ENCODE measurements at places on chromosomes 12 and 14. TPM values are rescaled to one million over a fixed set of nuclear protein-coding genes. Genes with fewer than 3 reads are reported as not detected.
A peak's percentile ranks its signal among the peaks of the same experiment; 100 is the strongest.

The GALNT9 gene
- total RNA-seq, result not detected

The DNAJC22 gene
- total RNA-seq, result 0.55 TPM

The DPF3 gene
- total RNA-seq, result 5.3 TPM

The PRR4 gene
- total RNA-seq, result 4.4 TPM

The JPH4 gene
- total RNA-seq, result not detected

The ERP27 gene
- 0.70 TPM for total RNA-seq

DNA sequence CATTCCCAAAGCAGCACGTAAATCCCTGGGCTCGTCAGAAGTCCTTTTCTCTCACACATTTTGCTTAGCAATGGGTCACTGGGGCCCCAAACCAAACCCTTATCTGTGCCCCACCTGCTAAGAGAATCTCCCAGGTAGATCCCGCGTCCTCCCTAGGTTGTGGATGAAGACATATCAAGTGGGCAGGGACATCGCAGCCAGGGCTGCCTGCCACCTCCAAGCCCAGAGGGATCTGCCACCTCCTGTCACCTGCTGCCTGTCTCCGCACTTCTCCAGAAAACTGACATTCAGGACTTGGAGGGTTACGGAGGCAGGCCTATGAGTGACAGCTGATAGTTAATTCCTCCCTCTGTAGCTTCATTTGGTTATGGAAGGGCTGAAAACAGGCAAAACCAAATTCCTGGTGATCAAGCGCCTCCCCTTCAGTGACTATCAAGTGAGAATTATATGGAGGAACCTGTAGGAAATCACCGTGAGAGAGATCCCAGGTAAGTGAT, 19.5 kb downstream of the BCL11B start:
- no peak for DNase-seq
- peaks cover 13% of the 10 kb centered on the region for H3K4me1 ChIP-seq
- H3K36me3 ChIP-seq, result no peaks in the 10 kb centered on the region
- H3K4me3 ChIP-seq, result no peak overlapping the region
- peaks cover 38% of the 10 kb centered on the region for H3K27me3 ChIP-seq

- DNase-seq, result no peak
- H3K27me3 ChIP-seq, result peaks cover 47% of the 10 kb centered on the region
- H3K27ac ChIP-seq, result no peak overlapping the region
- H3K4me1 ChIP-seq, result no peaks in the 10 kb centered on the region
Observed at GRCh38 chr14:101687756-101688546, 73.6 kb upstream of the PPP2R5C start.

- H3K27ac ChIP-seq, result no peak overlapping the region
Observed at GRCh38 chr14:40362856-40363255, 930.6 kb upstream of the FBXO33 start.

DNA sequence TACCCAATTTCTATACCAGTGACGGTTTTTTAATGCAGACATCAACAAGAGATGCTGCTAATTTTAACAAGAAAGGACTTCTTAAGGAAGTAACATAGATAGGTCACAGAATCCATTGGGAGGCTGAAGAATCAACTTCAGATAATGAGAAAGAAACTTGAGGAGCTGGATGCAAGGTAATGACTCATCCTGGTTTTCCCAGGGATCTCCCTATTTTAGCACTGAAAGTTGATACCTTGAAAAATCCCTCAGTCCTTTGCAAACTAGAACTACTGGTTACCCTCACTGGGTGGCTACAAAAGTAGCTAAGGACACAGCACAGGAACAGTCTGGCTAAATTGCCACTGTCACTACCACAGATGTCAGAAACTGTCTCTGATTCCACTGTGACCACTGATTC, 561.9 kb downstream of the FLRT2 start:
- no peaks in the 10 kb centered on the region for H3K27me3 ChIP-seq
- H3K27ac ChIP-seq, result no peak overlapping the region
- no peak for DNase-seq
- no peak overlapping the region for H3K4me3 ChIP-seq

DNA sequence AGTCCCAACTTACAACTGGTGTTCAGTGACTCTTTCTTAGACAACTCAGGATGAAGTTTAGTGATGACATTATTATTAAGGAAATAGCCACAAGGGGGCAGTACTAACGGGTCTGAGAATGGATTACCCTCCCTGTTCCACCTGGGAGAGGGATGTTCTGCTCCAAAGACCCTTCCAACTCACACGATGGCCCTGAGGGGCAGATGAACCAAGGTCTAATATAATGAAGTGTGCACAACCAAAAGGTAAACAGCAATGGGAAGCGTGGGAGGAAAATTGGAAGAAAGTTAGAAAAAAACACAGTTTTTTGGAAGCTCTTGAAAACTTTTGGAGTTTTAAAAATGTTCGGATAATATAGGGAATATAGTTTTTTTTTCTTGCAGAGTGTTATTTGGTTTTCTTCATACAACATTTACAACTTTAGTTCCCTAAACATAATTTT, 24.0 kb downstream of the FGF6 start:
- DNase-seq, result no peak
- H3K4me1 ChIP-seq, result no peaks in the 10 kb centered on the region
- no peak overlapping the region for H3K27ac ChIP-seq
- H3K4me3 ChIP-seq, result no peak overlapping the region
- H3K27me3 ChIP-seq, result peaks cover 24% of the 10 kb centered on the region
- H3K36me3 ChIP-seq, result no peaks in the 10 kb centered on the region

GRCh38 chr12:38892087-38892786, 13.2 kb downstream of the CPNE8 start:
- no peak overlapping the region for H3K27ac ChIP-seq
- H3K36me3 ChIP-seq, result no peaks in the 10 kb centered on the region
- peaks cover 2% of the 10 kb centered on the region for H3K4me1 ChIP-seq
- H3K27me3 ChIP-seq, result no peaks in the 10 kb centered on the region

DNA sequence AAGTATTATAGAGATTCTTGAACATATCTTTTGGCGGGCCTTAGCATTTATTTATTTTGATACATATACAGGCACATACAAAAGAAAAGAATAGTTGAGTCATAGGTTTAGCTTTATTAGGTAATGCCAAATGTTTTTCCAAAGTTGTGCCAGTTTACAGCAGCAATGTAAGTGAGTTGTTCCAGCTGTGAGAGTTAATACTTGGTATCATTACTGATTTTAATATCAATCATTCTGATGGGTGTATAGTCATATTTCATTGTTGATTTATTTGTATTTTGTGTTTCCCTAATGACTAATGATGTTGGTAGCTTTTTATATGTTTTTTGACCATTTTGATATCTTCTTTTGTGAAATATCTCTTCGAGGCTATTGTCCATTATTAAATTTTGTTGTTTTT, 122.4 kb downstream of the MIPOL1 start:
- no peaks in the 10 kb centered on the region for H3K4me1 ChIP-seq
- no peak overlapping the region for H3K4me3 ChIP-seq
- no peak for DNase-seq
- H3K27me3 ChIP-seq, result no peaks in the 10 kb centered on the region

GRCh38 chr12:34598352-34598827, 576.1 kb downstream of the ALG10 start:
- DNase-seq, result peak; percentile 80
- H3K4me1 ChIP-seq, result no peaks in the 10 kb centered on the region
- no peak overlapping the region for H3K4me3 ChIP-seq
- no peaks in the 10 kb centered on the region for H3K27me3 ChIP-seq
- H3K36me3 ChIP-seq, result no peaks in the 10 kb centered on the region

DNA sequence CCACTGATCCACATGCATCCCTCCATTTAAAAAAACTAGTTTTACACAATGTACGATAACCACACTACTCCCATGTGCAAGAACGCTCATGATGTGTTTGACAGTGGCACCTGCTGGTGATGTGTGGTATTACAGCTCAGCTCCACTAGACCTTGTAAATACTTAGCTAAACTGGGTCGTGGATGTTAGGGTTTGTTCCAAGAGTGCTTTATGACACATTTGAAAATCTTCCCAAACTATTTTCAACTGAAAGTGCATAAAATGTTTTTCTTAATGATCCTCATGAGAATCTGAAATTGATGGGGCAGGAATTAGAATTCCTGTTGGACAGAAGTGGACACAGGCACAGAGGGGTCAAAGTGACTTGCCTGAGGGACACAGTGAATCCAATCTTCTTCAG, 99.2 kb downstream of the SCARB1 start:
- no peak for DNase-seq
- H3K27me3 ChIP-seq, result peaks cover 3% of the 10 kb centered on the region
- H3K36me3 ChIP-seq, result no peaks in the 10 kb centered on the region
- H3K4me1 ChIP-seq, result peaks cover 78% of the 10 kb centered on the region
- peak overlapping the region; percentile 89 for H3K27ac ChIP-seq

DNA sequence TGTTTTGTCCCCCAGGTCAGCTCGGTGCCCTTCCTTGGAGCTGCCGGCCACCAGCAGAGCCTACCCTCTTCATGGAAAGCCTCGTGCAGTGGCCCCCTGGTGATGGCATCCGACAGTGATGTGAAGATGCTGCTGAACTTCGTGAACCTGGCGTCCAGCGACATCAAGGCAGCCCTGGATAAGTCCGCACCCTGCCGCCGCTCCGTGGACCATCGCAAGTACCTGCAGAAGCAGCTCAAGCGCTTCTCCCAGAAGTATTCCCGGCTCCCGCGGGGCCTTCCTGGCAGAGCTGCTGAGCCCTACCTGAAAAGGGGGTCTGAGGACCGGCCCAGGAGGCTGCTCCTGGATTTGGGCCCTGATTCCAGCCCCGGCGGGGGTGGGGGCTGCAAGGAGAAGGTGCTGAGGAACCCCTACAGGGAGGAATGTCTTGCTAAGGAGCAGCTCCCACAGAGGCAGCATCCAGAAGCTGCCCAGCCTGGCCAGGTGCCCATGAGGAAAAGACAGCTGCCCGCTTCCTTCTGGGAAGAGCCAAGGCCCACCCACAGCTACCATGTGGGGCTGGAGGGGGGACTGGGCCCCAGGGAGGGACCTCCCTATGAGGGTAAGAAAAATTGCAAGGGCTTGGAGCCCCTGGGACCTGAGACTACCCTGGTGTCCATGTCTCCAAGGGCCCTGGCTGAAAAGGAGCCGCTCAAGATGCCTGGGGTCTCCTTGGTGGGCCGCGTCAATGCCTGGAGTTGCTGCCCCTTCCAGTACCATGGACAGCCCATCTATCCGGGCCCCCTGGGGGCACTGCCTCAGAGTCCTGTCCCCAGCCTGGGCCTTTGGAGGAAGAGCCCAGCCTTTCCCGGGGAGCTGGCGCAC, 1.3 kb downstream of the FAM181A start:
- H3K4me3 ChIP-seq, result no peak overlapping the region
- peaks cover 16% of the 10 kb centered on the region for H3K27me3 ChIP-seq
- H3K27ac ChIP-seq, result no peak overlapping the region
- no peaks in the 10 kb centered on the region for H3K4me1 ChIP-seq
- no peak for DNase-seq

GRCh38 chr12:57430112-57430930, 522 bp downstream of the R3HDM2 start:
- H3K36me3 ChIP-seq, result peaks cover 2% of the 10 kb centered on the region
- no peaks in the 10 kb centered on the region for H3K27me3 ChIP-seq
- peak overlapping the region; percentile 97 for H3K27ac ChIP-seq
- H3K4me3 ChIP-seq, result peak overlapping the region; percentile 93
- H3K4me1 ChIP-seq, result peaks cover 27% of the 10 kb centered on the region

GRCh38 chr12:124027753-124028554, 54.9 kb downstream of the ZNF664 start:
- peaks cover 88% of the 10 kb centered on the region for H3K4me1 ChIP-seq
- DNase-seq, result no peak
- no peak overlapping the region for H3K4me3 ChIP-seq
- H3K27me3 ChIP-seq, result no peaks in the 10 kb centered on the region
- H3K27ac ChIP-seq, result peak overlapping the region; percentile 70

DNA sequence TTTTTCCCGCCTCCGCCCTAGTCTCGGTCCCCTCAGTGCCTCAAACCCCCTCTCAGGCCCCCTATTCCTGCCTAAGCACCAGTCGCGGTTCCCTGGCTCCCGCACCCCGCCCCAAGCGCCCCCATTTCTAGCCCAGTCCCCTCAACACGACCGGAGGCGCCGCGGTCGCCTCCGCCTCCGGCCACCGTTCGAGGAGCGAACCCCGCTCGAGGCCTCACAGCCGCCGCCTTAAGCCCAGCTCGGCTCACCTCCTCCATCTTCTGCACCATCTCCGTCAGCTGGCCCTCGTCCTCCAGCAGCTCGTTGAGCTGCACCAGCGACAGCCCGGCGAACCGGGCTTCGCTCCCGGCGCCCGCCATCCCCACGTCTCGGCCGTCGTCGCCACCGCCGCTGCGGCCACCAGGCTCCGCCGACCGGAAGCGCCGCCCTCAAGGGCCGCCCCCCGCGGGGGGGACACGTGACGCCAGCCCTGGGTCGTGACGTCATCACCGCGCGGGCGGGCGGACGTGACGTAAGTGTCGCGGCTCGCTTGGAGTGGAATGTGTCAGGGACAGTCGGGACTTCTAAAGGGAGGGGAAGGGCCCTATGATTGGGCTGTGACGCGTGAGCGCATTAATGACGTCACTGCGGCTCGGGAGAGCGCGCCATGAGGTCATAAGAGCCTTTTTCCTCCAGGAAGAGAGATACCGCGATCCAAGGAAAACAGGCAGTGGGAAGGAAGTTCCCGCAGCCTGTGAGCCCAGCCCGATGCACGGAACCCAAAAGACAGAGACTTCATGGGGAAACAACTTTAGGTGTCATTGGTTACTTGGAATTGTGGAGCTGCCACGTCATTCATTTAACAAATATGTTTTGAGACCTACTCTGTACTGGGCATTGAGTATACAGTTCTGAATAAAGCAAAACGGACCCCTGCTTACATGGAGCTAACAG, at the start of gene VPS37B:
TSS of gene VPS37B (minus strand) at position 421 of the 933 bp plus-strand sequence. CDS start at position 359, 62 bp downstream.
- H3K36me3 ChIP-seq, result no peaks in the 10 kb centered on the region
- peak within 1 kb of the TSS; percentile 95 for H3K27ac ChIP-seq
- H3K27me3 ChIP-seq, result no peaks in the 10 kb centered on the region
- H3K4me1 ChIP-seq, result peaks cover 60% of the 10 kb centered on the region

DNA sequence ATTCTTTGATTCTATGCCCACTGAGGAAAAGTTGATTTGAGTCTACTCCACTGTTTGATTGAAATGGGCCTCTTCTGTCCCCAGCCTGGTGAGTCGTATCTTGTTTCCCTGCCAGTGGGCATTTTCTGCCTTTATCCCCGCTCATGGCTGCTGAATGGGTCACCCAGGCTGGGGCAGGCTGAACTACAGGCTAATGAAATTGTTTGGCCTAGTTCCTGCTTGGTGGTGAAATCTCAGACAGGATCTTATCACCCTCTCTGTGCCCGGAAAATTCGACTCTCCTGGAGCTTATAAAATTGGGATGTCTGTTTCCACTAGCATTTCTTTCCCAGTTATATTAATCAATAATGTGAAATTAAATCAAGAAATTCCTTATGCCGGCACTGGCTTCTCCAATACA, 65.0 kb downstream of the CHST11 start:
- no peak for DNase-seq
- H3K27me3 ChIP-seq, result no peaks in the 10 kb centered on the region
- H3K36me3 ChIP-seq, result no peaks in the 10 kb centered on the region
- H3K4me1 ChIP-seq, result peaks cover 58% of the 10 kb centered on the region

- no peak for DNase-seq
- H3K27ac ChIP-seq, result no peak overlapping the region
Observed at GRCh38 chr14:89702876-89703200, 251.7 kb downstream of the EFCAB11 start.
